ENCODE measurements at places on chromosomes 3 and 15.

- no peak for DNase-seq
Observed at GRCh38 chr3:10950476-10951294, 41.9 kb upstream of the SLC6A1 start.

GRCh38 chr3:88019024-88019423 is 39.8 kb downstream of the CGGBP1 start:
- no peak for DNase-seq

DNA sequence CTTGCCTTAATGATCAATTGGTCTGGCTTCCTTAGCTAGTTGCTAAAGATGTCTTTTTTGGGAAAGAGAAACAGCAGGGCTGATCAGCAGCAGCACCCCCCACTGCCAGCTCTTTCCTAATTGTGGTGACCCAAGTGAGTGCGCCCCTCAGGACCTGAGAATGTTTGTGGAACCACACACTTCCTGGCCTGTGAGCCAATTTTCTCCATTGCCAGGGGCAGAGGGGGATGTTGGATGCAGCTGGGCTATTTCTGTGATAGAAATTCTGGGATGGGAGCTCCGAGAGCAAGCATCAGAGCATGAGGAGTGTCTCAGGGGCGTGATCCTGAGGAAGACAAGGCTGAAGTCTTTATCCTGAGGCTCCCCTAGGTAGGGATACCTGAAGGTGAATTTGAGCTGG is 66.6 kb downstream of the CLDN11 start:
- no peak for DNase-seq

DNA sequence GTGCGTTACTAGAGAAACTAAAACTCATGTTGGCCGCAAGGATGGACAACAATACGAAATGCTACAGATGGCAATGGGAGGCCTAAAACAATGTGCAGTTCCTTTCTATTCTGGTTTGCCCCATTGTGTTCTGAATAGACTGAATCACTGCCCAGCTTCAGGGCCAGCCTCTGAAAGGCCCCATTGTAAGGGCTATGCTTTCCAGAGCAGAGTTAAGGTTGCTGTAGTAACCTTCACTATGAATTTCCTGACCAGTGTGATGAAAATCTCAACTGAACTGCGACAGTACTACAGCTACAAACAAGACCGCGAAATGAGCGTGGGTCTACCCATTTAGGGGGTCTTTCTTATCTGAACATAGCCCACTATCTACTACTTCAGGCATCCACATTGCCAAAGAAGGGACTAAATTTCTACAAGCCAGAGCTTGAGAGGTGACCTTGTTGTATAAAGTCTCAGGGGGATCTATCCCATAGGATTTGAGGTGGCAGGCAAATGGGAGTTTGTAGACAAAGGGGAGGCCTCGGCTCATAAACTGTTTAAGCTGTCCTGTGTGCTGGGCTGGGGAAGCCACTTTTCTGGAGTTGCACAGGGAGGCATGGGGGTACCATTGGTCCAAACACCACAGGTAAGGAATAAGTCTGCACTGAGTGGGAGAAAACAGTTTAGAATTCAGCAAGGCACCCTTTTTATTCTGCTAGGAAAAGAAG is 80.1 kb downstream of the MYO1E start:
- no peak for DNase-seq

DNA sequence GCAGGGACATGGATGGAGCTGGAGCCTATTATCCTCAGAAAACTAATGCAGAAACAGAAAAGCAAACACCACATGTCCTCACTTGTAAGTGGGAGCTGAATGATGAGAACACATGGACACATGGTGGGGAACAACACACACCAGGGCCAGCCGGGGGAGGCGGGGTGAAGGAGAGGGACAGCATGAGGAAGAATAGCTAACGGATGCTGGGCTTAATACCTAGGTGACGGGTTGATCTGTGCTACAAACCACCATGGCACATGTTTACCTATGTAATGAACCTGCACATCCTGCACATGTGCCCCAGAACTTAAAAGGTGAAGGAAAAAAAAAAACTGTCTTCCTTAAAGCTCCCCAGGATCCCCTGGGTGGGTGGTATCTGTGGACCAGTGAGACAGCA is 87.1 kb downstream of the ADAMTS17 start:
- no peak for DNase-seq

GRCh38 chr15:74584779-74585178 is 30.9 kb upstream of the CLK3 start:
- DNase-seq, result peak; percentile 23

- DNase-seq, result no peak
Observed at GRCh38 chr3:183488343-183488742, 59.9 kb upstream of the MCF2L2 start.

DNA sequence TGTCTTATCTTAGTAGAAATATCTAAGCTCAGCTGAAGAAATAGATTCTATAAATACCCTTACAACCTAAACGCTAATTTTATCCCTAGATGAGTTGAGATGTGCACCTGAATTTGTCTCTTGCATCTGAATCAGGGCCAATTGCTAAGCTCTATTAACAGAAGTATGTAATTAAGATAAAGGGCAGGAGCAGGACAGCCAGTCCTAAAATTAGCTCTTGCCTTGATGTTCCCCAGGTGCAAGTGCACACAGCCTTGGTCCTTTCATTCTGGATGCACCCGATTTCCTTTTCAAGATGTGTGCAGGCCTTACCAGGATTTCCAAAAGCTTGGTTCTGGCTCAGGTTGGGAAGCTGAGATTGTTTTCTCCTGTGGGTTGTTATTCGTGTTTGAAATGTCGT is 52.4 kb downstream of the MAGI1 start:
- no peak for DNase-seq

GRCh38 chr3:46571684-46572083 is 5.6 kb upstream of the LRRC2 start:
- no peak for DNase-seq

GRCh38 chr3:193945143-193945542 is 190.8 kb upstream of the HES1 start:
- DNase-seq, result no peak

GRCh38 chr3:81443457-81443782 is 318.0 kb downstream of the GBE1 start:
- DNase-seq, result no peak

- DNase-seq, result no peak
Observed at GRCh38 chr3:138355071-138355470, 6.7 kb downstream of the MRAS start.

- no peak for DNase-seq
Observed at GRCh38 chr3:120646771-120647432, 35.1 kb downstream of the HGD start.

GRCh38 chr15:100075229-100075628 is 266.5 kb downstream of the ADAMTS17 start:
- no peak for DNase-seq

GRCh38 chr15:42984493-42985034 is 64.0 kb upstream of the TTBK2 start:
- DNase-seq, result no peak

DNA sequence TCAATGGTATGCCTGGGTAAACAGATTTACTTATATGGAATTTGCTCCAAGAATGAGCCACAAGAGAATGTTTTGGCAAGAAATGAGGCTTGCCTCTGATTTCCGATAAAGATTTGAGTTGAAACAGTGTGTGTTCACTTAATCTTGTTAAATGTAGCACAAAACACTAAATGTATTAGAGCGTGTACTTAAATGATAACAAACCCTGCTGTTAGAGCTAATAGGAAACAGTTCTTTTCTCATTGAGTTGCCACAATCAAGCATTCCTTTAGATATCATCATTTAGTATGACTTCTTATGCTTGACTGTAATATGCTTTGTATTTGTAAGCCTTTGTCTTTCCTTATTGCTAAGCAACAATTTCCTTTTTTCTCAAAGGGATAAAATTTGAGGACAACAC is 353.6 kb upstream of the ZNF717 start:
- no peak for DNase-seq

- DNase-seq, result no peak
Observed at GRCh38 chr3:99505646-99506269, 132.6 kb upstream of the COL8A1 start.

DNA sequence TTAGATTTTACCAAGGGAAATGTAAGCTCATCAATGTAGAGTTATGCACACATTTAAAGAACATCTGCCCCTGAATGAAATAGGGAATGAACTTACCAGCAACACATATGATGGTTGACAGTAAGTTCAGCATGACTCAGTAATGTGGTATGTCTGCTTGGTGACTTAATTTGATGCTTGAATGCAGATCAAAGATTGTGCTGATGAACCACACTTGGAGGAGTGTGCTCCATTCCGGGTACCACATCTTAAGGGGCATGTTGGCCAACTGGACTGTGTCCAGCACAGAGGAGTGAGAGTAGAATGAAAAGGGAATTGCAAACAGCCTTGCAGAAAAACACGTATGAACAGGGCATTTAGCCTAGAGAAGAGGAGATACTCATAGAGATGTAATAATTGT is 171.0 kb upstream of the RARB start:
- DNase-seq, result no peak

DNA sequence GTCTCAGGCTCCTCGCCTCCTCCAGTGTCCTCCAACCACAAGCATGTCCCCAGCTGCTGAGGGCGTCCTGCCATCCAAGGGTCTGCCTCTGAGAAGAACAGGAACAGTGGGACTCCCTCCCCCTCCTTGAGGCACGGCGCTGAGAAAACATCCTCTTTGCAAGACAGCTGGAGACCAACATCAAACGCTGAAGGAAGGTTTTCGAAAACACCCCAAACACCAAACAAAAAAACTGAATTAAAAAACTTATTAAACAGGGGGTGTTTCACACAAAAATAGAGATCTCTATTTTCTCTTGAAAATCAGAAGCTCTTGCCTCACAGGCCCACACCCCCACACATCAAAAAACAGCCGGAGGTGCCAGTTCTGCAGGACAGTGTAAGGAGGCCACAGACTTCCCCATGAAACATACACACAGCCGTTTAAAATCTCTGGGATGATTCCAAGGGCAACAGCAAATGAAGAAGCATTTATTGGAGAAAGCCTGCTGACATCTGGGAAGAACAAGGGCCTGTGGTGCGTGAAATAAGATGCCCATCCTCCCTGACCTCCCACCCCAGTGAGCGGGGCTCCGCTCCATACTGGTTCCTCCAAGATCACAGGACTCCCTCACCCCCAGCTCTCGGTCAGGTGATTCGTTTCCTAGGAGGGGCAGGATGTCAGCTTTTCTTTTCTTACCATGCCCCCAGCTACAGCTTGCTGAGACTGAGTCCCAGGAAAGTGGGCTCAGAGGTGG is 71.3 kb downstream of the NUP210 start:
- DNase-seq, result no peak

DNA sequence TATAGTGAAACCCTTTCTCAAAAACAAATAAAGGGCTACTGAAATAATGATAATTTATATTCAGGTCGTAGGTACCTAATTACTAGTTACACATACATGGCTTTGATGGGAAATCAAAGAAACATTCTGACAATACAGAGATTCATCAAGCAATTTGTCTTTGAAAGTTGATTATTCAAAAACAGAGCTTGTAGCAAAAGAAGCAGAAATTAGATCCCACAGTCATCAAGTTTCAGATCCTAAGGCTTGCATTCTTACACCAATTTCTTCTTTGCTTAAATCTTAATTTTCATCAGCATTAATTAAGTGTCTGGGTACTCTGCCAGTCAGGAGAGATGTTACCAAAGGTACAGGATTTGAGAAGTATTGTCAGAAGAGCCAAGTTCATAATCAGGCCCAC is 1.5 kb upstream of the HEXA start:
- no peak for DNase-seq

DNA sequence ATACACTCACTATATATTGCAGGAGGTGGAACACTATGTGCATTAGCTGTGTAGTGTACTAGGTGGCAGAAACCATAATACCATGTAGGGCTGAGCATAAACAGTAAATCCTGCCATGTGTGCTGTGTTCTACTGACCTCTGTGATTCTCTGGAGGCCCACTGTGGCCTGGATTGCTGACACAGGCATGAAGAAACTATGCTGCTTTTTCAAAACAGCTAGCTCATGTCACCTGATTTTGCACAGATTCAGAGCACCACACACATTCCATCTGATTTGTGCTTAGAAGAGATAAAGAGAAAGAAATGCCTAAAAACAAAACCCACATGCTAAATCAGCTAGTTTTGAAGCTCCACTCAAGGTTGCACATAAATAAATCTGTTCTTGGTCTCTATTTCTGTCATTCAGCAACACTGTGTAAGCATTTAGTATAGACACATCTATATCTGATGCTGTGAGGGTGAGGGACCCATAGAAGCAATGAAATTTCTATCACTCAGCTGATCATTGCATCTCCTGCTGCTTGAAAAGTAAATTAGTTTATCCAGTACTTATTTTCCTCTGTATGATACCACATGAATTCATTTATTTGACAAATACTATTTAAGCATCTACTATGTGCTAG is 1007.7 kb upstream of the SEMA6D start:
- no peak for DNase-seq

Measured in spleen (tissue), 13 donors.